ENCODE measurements at places on chromosomes 6 and 20. TPM values are rescaled to one million over a fixed set of nuclear protein-coding genes. Genes with fewer than 3 reads are reported as not detected.

The SLC35D3 gene
- total RNA-seq: not detected

The PPP1R16B gene
- 0.15 TPM for total RNA-seq

The MUCL3 gene
- 0.10 TPM for total RNA-seq

The SYCP2L gene
- total RNA-seq: 1.9 TPM

The SLC17A2 gene
- total RNA-seq: not detected

The GPLD1 gene
- total RNA-seq: 0.81 TPM

The KCNK15 gene
- total RNA-seq: 0.23 TPM

The GMPR gene
- total RNA-seq: 5.6 TPM

The HLA-DMB gene
- total RNA-seq: 1.7 TPM
